ENCODE measurements at places on chromosomes 4 and X. TPM values are rescaled to one million over a fixed set of nuclear protein-coding genes. Genes with fewer than 3 reads are reported as not detected.

The ZNF41 gene
- total RNA-seq = 12.6 TPM

The MAGEE2 gene
- not detected for total RNA-seq

The PABPC1L2B gene
- not detected for total RNA-seq

The YTHDC1 gene
- 91.4 TPM for total RNA-seq

The HGFAC gene
- total RNA-seq = 0.18 TPM

The CXCL1 gene
- total RNA-seq = 2.4 TPM

The TMSB15C gene
- 5.1 TPM for total RNA-seq

The ARHGEF38 gene
- total RNA-seq = not detected

The UGT2B10 gene
- total RNA-seq = not detected

- H3K4me1 ChIP-seq = no peaks in the 10 kb centered on the region
- DNase-seq = no peak
- no peaks in the 10 kb centered on the region for H3K36me3 ChIP-seq
- no peaks in the 10 kb centered on the region for H3K27me3 ChIP-seq
- no peak overlapping the region for H3K4me3 ChIP-seq
These were observed 390.3 kb downstream of the SH2D1A start for GRCh38 chrX:124736553-124737270.

DNA sequence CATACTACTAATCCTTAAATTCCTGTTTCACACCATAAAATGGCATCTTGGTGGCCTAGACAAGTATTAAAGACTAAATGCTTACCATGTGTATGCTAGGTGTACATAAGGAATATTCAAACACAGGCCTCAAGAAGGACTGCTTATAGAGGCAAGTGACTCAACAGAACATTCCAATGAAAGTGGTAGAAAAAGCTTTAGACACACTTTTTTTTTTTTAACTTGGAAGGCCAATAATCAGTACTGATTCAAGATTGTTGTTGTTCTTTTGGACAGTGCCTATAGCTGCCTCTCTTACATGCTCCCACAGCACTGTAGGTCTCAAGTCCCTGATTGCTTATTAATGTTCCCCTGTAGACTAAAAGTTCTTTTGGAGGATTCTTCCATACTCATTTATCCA is 77.6 kb downstream of the FBXL5 start:
- H3K36me3 ChIP-seq = no peaks in the 10 kb centered on the region
- no peak for DNase-seq
- no peak overlapping the region for H3K27ac ChIP-seq
- H3K27me3 ChIP-seq = no peaks in the 10 kb centered on the region

DNA sequence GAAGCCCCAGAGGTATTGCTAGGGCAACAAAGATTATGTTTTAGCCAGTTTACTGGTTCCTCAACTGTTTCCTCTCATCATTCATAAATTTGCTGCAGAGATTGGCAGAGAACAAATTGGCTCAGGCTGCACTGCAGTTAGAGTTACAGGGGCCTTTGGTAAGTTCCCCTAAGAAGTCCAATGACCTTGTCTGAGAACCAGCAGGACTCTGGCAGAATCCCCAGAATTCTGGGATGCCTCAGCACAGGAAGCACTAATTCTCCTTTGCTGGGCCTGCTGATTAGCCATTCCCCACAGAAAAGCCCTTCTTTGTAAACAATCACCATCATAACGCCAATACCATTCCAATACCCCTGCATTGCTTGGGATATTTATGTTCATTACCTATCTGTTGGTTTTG is 151.3 kb downstream of the USP46 start:
- no peaks in the 10 kb centered on the region for H3K27me3 ChIP-seq
- H3K36me3 ChIP-seq = no peaks in the 10 kb centered on the region
- DNase-seq = no peak
- H3K27ac ChIP-seq = no peak overlapping the region
- no peak overlapping the region for H3K4me3 ChIP-seq
- H3K4me1 ChIP-seq = peaks cover 13% of the 10 kb centered on the region

DNA sequence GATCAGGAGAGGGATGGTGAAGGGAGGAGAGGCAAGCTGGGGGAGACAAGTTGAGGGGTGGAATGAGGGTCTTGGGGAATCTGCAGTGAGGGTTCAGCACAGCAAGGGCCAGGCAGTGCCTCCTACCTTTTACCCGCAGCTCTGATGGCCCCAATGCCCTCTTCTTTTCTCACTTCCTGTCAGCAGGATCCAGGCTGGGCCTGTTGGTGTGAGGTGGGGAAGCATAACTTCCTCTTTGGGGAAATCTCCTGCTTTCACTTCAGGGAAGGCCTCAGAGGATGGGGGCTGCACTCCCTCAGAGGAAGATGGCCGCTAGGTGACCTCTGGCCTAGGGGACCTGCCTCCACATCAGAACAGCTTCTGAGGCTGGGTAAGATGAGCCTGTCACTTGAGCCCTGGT is 36.5 kb downstream of the EFNB1 start:
- H3K4me1 ChIP-seq = no peaks in the 10 kb centered on the region
- H3K36me3 ChIP-seq = no peaks in the 10 kb centered on the region
- H3K27me3 ChIP-seq = no peaks in the 10 kb centered on the region
- no peak for DNase-seq
- H3K4me3 ChIP-seq = no peak overlapping the region

DNA sequence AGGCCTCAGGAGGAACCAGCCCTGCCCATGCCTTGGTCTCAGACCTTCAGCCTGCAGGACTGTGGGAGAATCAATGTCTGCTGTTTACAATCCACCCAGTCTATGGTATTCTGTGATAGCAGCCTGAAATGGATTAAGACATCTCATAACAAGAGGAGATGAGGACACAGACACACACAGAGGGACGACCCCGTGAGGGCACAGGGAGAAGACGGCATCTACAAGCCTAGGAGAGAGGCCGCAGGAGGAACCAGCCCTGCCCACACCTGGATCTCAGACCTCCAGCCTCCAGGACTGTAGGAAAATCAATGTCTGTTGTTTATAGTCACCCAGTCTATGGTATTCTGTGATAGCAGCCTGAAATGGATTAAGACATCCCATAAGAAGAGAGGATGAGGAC is 3.3 kb downstream of the SLC25A6 start:
- H3K4me3 ChIP-seq = no peak overlapping the region
- H3K27ac ChIP-seq = no peak overlapping the region

DNA sequence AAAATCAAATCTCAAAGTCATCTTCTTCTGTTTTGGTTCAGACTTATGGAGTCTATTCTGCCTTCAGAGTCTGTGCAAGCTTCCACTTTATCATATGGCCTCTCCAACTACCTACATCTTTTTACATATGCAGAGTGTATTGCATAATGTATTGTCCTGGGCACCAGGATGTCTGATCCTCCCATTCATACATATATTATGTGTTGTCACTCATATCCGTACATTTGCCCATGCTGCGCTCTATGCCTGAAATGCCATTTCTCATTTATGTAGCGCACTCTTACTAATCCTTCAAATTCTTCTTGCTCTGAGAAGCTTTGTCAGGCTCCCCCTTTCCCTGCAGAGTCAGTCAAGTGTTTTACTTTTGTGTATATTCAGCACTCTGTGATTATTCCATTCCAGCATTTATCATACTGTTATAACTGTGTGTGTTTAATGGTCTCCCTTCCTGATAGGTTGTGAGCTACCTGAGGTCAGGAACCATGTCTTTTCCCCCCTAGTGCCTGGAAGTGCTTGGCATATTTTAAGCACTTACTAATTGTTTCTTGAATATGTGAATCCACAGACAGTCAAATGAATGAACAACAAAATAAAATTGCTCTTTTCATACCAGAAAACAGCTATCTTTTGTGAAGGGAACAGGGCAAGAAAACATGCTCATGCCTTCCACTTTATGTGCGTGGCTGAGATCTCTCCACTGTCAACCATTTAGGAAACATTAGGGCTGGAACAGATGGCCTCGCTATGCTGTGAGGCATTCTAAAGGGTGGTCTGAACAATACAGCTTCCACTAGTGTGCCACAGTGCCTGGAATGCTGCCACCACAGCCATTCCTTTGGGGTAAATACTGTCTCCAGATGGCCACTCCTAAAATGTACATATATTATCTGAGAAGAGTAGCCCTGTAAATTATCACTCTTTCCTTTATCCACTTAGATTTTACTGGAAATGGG is 81.8 kb downstream of the GLUD2 start:
- no peaks in the 10 kb centered on the region for H3K36me3 ChIP-seq
- H3K27ac ChIP-seq = no peak overlapping the region
- DNase-seq = no peak
- H3K4me3 ChIP-seq = no peak overlapping the region

DNA sequence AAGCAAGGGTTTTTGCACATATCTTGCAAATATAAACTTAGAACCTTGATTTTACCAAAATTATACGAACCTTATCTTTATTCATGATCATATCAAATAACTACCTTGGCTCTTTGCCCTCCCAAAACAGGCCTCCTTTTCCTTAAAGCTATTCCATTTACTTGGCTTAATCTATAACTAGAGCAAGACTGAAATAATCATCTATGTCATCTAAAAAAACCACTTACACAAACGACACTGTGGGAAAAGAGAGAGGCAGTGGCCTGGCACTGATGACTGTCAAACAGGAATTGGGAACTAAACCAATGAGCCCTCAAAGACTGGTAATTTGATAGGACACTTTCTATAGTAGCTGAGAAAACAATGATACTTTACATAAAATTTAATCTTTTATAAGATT is 11.7 kb upstream of the PTPN13 start:
- no peak for DNase-seq
- no peaks in the 10 kb centered on the region for H3K36me3 ChIP-seq
- no peak overlapping the region for H3K27ac ChIP-seq
- H3K27me3 ChIP-seq = no peaks in the 10 kb centered on the region
- no peak overlapping the region for H3K4me3 ChIP-seq

GRCh38 chr4:32219306-32220075 is 1499.3 kb downstream of the PCDH7 start:
- H3K27me3 ChIP-seq = no peaks in the 10 kb centered on the region
- H3K36me3 ChIP-seq = no peaks in the 10 kb centered on the region
- H3K4me1 ChIP-seq = no peaks in the 10 kb centered on the region
- H3K4me3 ChIP-seq = no peak overlapping the region
- no peak for DNase-seq
- no peak overlapping the region for H3K27ac ChIP-seq

GRCh38 chrX:38126179-38126578 is 94.5 kb downstream of the SRPX start:
- H3K36me3 ChIP-seq = no peaks in the 10 kb centered on the region
- no peaks in the 10 kb centered on the region for H3K27me3 ChIP-seq
- H3K4me3 ChIP-seq = no peak overlapping the region
- H3K27ac ChIP-seq = no peak overlapping the region
- no peaks in the 10 kb centered on the region for H3K4me1 ChIP-seq

DNA sequence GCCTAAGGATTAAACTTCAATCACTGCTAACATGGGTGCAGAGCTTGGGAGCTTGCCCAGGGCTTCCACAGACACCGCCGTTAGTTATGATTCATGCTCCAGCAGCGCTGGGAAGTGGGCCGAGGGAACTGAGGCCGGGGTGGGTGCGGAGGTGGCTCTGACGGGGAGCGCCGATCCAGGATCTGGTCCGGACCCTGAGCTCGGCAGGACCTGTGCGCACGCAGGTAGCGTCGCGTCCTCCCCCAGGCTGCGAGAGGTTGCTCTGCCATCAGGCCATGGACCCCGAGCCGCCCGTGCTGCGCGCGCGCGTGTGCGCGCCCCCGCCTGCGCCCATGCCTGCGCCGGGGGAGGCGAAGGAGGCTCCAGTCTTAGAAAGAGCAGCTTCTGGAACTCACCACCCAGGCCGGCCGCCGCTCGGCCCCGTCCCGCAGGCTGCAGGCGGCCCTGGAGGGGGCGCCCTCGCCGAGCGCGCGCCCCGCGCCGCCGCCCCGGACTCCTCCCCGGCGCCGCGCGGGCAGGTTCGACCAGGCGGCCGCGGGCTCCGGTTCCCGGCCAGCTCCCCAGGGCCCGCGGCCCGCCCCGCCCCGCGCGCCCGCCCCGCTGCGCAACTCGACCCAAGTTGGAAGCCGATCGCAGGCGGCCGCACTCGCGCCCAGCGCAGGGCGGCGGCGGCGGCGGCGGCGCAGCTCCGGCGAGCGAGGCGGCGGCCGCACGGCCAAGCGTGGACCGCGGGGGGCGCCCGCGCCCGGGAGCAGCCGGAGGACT is 732 bp upstream of the ADRA2C start:
- peak; percentile 80 for DNase-seq
- no peaks in the 10 kb centered on the region for H3K27me3 ChIP-seq
- H3K4me1 ChIP-seq = no peaks in the 10 kb centered on the region
- peak overlapping the region; percentile 38 for H3K27ac ChIP-seq
- peak overlapping the region; percentile 65 for H3K4me3 ChIP-seq
- H3K36me3 ChIP-seq = no peaks in the 10 kb centered on the region

- no peaks in the 10 kb centered on the region for H3K36me3 ChIP-seq
- no peaks in the 10 kb centered on the region for H3K27me3 ChIP-seq
- no peak overlapping the region for H3K4me3 ChIP-seq
These were observed 179.0 kb downstream of the SCFD2 start for GRCh38 chr4:53186714-53187358.

DNA sequence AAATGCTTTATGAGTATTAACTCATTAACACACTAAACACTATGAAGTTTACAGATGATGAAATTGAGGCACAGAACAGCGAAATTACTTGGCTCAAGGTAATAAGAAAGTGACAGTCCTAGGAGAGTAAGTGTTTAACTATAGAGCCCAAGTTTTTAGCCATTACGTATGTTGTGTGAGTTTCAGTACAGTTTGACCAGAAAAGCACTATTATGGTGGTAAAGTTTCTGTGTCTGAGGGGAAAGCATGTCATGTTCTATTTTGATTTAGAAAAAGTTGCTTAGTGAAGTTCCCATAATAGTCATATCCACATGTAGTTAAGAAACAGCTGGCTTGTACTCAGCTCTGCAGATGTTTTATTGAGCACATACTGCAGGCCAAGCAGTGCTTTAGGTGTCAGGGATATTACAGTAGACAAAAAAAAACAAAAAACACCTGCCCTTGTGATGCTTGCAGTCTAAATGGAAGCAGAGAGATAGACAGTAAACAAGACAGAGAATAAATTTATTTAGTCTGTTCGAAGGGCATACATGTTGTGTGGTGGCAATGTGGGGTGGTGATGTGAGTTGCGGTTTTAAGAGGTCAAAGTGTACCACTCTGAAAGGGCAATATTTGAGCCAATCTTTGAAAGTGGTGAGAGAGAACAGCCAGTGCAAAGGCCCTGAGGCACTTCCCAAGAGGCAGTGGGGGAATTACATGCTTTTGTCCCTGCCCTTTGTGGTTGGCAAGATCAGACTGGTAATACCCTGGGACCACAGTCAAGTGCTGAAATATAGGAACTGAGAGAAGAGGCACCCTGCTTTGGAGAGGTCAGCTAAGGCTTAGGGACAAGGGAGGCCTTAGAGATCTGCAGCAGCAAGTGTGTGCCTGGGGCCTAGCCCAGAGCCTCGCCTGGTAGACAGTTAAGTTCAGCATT is 6.2 kb downstream of the TMEM131L start:
- no peak overlapping the region for H3K4me3 ChIP-seq
- H3K4me1 ChIP-seq = no peaks in the 10 kb centered on the region

GRCh38 chr4:182724414-182724813 is 192.8 kb downstream of the DCTD start:
- DNase-seq = no peak
- H3K4me3 ChIP-seq = no peak overlapping the region
- H3K27me3 ChIP-seq = no peaks in the 10 kb centered on the region
- H3K27ac ChIP-seq = no peak overlapping the region

- no peak for DNase-seq
- no peak overlapping the region for H3K4me3 ChIP-seq
- no peaks in the 10 kb centered on the region for H3K4me1 ChIP-seq
These were observed 58.0 kb downstream of the STAP1 start for GRCh38 chr4:67616478-67616877.

Data from aorta (tissue), 5 donors.